ENCODE measurements at places on chromosomes 7 and 10. TPM values are rescaled to one million over a fixed set of nuclear protein-coding genes. Genes with fewer than 3 reads are reported as not detected.

The FOXP2 gene
- total RNA-seq, result 8.5 TPM

The NACAD gene
- total RNA-seq, result 0.76 TPM

The ASB10 gene
- total RNA-seq, result not detected

The GGCT gene
- total RNA-seq, result 22.1 TPM

The GIMAP8 gene
- 49.6 TPM for total RNA-seq

The LIPK gene
- not detected for total RNA-seq

The BRAF gene
- total RNA-seq, result 30.2 TPM

The MUC3A gene
- under 0.01 TPM for total RNA-seq

The WAPL gene
- 46.7 TPM for total RNA-seq

The GRID1 gene
- total RNA-seq, result not detected

The ANKRD1 gene
- total RNA-seq, result 528 TPM

The STAG3 gene
- 2.0 TPM for total RNA-seq

The GRM3 gene
- total RNA-seq, result not detected

The CC2D2B gene
- total RNA-seq, result 0.86 TPM

The FAM131B gene
- total RNA-seq, result 0.65 TPM

The TLX1 gene
- not detected for total RNA-seq

The TFEC gene
- total RNA-seq, result 38.5 TPM

The LLCFC1 gene
- total RNA-seq, result not detected

The AKR1E2 gene
- total RNA-seq, result 7.2 TPM

The NPY4R gene
- not detected for total RNA-seq

The VPS26A gene
- total RNA-seq, result 47.8 TPM

The CALU gene
- 363 TPM for total RNA-seq

The RAMP3 gene
- not detected for total RNA-seq

The BAIAP2L1 gene
- total RNA-seq, result 0.76 TPM

The RARRES2 gene
- total RNA-seq, result not detected

The UCMA gene
- not detected for total RNA-seq

The CALML3 gene
- not detected for total RNA-seq

The TRPV5 gene
- 0.10 TPM for total RNA-seq
